ENCODE measurements at places on chromosomes 7 and 10. TPM values are rescaled to one million over a fixed set of nuclear protein-coding genes. Genes with fewer than 3 reads are reported as not detected.
A peak's percentile ranks its signal among the peaks of the same experiment; 100 is the strongest.

- no peak overlapping the region for H3K27ac ChIP-seq
- H3K36me3 ChIP-seq: peaks cover 6% of the 10 kb centered on the region
- DNase-seq: no peak
- no peak overlapping the region for H3K4me3 ChIP-seq
- H3K27me3 ChIP-seq: no peaks in the 10 kb centered on the region
Measured at GRCh38 chr7:2279896-2280295, 34.3 kb downstream of the SNX8 start.

GRCh38 chr10:63585041-63585440 lies 63.8 kb downstream of the REEP3 start:
- H3K4me1 ChIP-seq: peaks cover 47% of the 10 kb centered on the region
- H3K27me3 ChIP-seq: no peaks in the 10 kb centered on the region
- DNase-seq: no peak
- peaks cover 2% of the 10 kb centered on the region for H3K36me3 ChIP-seq
- no peak overlapping the region for H3K4me3 ChIP-seq
- peak overlapping the region; percentile 1 for H3K27ac ChIP-seq

DNA sequence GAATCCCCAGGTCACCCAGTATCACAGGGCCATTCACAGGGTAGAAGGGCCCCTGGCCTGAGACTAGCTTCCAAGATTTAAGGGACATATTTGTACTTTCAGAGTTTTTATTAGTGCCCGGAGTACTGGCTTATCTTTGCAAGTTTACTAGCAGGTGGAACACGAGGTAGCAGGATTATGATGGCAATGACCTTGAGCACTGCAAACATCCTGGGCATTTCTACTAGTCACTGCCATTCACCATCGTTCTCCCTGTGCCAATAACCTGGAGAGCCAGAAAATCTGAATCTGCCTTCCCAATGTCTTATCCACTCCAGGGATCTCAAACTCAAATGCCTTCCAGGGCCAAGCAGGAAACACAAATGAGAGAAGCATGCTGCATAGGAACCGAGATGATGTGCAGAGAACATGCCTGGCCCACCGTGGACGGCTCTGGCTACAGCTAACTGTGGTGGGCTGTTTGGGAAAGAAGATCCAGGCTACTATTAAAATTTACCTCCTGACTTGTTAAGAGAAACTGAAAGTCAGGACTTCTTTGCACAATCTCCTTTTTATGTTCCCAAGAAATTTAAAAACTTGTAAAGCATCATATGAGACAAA lies 16.7 kb downstream of the FAM53B start:
- H3K4me3 ChIP-seq: no peak overlapping the region
- H3K4me1 ChIP-seq: peaks cover 28% of the 10 kb centered on the region
- DNase-seq: no peak

GRCh38 chr7:69683002-69683401 lies 84.7 kb downstream of the AUTS2 start:
- no peak overlapping the region for H3K27ac ChIP-seq
- no peaks in the 10 kb centered on the region for H3K36me3 ChIP-seq
- peaks cover 11% of the 10 kb centered on the region for H3K4me1 ChIP-seq
- no peaks in the 10 kb centered on the region for H3K27me3 ChIP-seq

DNA sequence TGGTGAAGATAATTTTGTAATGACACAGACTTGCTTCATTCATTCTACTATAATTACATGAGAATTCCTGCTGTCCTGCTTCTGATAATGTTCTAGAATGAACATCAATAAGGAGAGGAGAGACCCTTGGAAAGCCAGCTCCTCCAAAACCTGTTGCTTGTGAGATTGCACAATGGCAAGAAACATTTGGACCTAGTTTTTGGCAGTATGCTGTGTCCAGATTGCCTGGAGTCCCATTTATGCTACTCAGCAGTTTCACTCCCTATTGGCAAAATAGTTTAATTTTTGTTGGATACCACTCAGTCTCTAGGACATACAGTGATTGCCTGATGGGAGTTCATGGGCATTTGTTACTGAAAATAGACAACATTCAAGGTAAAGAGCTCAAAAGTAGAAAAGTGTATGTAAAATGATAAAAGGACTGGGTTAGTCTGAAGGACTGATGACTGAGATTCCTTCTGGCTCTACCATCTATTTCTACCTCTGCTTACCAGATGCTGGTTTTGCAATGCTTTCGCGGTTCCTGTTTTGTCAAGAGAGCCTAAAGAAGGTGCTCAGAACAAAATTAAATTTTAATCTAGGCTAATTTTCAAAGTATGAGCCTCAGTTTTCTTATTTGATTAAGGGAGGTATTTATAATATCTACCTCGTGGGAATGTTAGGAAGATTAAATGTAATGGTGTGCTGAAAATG lies 8.0 kb upstream of the ACTR3B start:
- peaks cover 4% of the 10 kb centered on the region for H3K27me3 ChIP-seq
- no peaks in the 10 kb centered on the region for H3K4me1 ChIP-seq
- no peak for DNase-seq
- H3K36me3 ChIP-seq: no peaks in the 10 kb centered on the region

- DNase-seq: no peak
- no peaks in the 10 kb centered on the region for H3K27me3 ChIP-seq
- H3K4me1 ChIP-seq: peaks cover 42% of the 10 kb centered on the region
- peak overlapping the region; percentile 10 for H3K4me3 ChIP-seq
- no peaks in the 10 kb centered on the region for H3K36me3 ChIP-seq
Measured at GRCh38 chr10:63699785-63700613, 178.8 kb downstream of the REEP3 start.

DNA sequence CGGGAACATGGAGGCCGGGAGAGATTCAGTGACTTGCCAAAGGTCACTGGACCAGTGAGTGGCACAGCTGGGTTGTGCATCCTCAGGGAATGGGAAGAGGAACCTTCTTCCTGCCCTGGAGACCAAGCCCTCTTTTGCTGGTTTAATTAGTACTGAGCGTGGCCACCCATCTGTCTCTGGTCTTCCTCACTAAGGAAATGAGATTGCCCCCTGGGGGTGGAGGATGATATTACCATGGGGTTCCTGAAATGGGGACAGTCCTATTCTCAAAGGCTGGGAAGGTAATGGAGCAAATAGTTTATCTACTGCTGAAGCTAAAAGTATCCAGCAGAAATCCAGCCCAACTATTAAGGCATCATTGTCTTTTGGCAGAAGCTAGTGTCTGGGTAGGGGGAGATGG lies 98.6 kb upstream of the FGFR2 start:
- no peak overlapping the region for H3K27ac ChIP-seq
- peaks cover 2% of the 10 kb centered on the region for H3K36me3 ChIP-seq
- no peak overlapping the region for H3K4me3 ChIP-seq
- H3K4me1 ChIP-seq: peaks cover under 1% of the 10 kb centered on the region
- peaks cover 2% of the 10 kb centered on the region for H3K27me3 ChIP-seq

- H3K36me3 ChIP-seq: no peaks in the 10 kb centered on the region
- no peak for DNase-seq
- no peak overlapping the region for H3K4me3 ChIP-seq
- H3K27me3 ChIP-seq: no peaks in the 10 kb centered on the region
Measured at GRCh38 chr7:11191081-11191480, 217.4 kb downstream of the PHF14 start.

DNA sequence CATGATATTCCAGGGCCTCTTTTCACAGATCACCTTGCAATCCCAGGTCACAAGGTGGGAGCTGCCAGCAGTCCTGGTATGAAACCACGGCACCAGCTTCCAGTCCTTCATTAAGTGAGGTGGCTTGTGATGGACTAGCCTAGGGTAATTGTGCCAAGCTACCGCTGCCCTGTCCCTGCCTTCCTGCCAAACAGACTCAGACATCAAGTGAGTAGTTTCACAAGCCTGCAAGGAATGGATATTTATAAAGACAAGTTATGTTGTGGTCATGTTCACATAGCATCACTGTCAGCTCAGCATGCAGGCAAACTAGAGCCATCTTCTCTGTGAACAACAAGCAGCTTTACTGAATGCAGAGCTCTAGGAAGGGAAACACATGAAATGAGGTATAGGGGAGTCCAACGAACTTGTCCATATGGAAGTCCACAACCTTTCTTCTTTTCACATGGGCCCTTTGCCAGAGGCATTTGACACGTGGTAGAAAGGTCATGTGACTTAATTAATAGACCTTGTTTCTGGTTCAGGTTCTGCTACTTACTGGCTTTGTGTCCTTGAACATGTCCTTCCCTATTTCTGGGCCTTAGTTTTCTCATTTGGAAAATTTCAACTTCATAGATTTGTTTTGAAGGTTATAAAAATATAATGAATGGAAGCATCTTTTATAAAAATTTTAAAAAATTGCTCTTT lies 1061.2 kb downstream of the KCNMA1 start:
- no peak for DNase-seq
- H3K27ac ChIP-seq: no peak overlapping the region
- peaks cover 9% of the 10 kb centered on the region for H3K36me3 ChIP-seq

- H3K27me3 ChIP-seq: no peaks in the 10 kb centered on the region
- H3K36me3 ChIP-seq: no peaks in the 10 kb centered on the region
- H3K27ac ChIP-seq: no peak overlapping the region
- H3K4me3 ChIP-seq: no peak overlapping the region
- peaks cover 16% of the 10 kb centered on the region for H3K4me1 ChIP-seq
Measured at GRCh38 chr7:78852951-78853350, 600.5 kb downstream of the MAGI2 start.

GRCh38 chr10:77386838-77387237 lies 250.8 kb downstream of the KCNMA1 start:
- peak overlapping the region; percentile 92 for H3K27ac ChIP-seq
- no peaks in the 10 kb centered on the region for H3K27me3 ChIP-seq
- no peak for DNase-seq
- peak overlapping the region; percentile 29 for H3K4me3 ChIP-seq

GRCh38 chr7:103851357-103851756 lies 138.1 kb downstream of the RELN start:
- no peaks in the 10 kb centered on the region for H3K36me3 ChIP-seq
- no peaks in the 10 kb centered on the region for H3K4me1 ChIP-seq
- H3K27me3 ChIP-seq: peaks cover 8% of the 10 kb centered on the region
- no peak for DNase-seq
- H3K4me3 ChIP-seq: no peak overlapping the region

GRCh38 chr7:36180121-36180520 lies 27.1 kb downstream of the EEPD1 start:
- DNase-seq: no peak
- H3K4me1 ChIP-seq: peaks cover 5% of the 10 kb centered on the region
- H3K27me3 ChIP-seq: no peaks in the 10 kb centered on the region
- H3K4me3 ChIP-seq: no peak overlapping the region
- no peak overlapping the region for H3K27ac ChIP-seq

DNA sequence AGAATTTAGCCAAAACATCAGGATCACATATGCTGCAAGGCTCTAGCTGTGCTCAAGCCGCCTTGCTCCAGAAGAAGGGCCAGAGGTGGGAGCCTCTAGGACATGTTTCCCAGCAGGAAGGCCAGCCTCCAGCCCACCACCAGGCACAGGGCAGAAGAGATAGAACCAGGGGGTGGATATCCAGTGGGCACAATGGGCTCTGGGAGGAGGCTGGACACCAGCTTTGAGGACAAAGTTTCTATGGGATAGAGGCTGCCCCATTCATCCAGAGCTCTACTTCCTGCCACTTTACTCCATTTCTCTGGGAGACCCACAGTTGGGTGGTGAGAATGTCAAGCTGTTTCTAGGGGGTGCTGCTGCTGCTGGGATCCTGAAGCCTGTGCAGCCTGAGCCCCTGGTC lies 77.1 kb downstream of the ARHGAP22 start:
- DNase-seq: no peak
- no peak overlapping the region for H3K4me3 ChIP-seq
- no peaks in the 10 kb centered on the region for H3K27me3 ChIP-seq
- no peaks in the 10 kb centered on the region for H3K36me3 ChIP-seq
- H3K4me1 ChIP-seq: peaks cover 30% of the 10 kb centered on the region

DNA sequence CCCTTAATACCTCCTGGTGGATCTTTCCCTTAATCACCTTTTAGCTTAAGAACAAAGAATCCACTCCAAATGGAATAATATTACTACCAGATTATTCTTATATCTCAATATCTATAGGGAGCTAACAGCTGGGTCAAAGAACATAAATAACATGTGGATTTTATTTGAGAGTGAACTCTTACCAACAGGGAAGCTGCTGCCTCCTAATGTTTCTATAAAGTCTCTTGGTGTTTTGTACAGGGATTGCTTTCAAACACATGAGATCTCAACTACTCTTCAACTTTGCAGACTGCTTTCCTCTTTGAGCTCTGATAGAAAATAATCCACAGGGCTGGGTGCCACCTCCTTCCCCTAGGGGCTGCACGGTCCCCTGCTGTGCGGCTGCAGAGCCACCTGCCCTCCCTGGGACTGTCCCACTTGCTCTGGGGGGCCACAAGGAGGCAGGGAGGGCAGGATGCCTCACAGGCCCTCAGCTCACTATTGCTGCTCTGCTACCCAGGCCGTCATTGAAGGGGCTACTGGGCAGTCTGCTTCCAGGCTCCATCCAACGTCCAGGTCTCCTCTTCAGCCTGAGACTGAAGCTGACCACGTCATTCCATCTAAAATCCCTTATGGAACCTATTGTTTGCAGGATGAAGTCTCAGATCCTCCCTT lies 191.2 kb downstream of the CXCL12 start:
- peaks cover 6% of the 10 kb centered on the region for H3K27me3 ChIP-seq
- no peak overlapping the region for H3K27ac ChIP-seq
- no peaks in the 10 kb centered on the region for H3K36me3 ChIP-seq
- DNase-seq: no peak
- no peak overlapping the region for H3K4me3 ChIP-seq

DNA sequence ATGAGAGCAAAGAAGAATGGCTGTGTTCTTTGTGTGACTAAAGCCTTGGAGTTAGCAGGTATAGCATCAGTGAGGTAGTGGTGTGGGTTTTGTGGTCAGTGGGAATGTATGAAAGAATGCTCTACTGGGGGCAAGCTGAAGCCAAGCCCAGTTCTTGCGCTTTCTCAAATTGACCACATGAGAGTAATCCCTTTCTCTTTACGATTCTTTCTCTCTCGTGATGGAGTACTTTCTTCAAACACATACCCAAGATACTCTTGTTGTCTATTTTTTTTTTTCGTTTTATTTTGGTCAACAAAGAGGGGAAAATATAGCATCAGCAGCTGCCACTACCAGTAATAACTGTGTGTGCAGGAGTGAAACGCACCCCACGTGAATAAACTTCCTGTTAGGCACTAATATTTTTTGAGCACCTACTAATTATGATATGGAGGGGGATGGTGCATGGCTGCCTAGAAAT lies 8.4 kb upstream of the PANK1 start:
- H3K27ac ChIP-seq: no peak overlapping the region
- peaks cover 5% of the 10 kb centered on the region for H3K4me1 ChIP-seq
- DNase-seq: no peak

GRCh38 chr7:134527979-134528371 lies 608 bp downstream of the AKR1B10 start:
- DNase-seq: no peak
- peak overlapping the region; percentile 36 for H3K27ac ChIP-seq
- peaks cover 15% of the 10 kb centered on the region for H3K4me1 ChIP-seq

GRCh38 chr7:17985473-17986239 lies 42.0 kb downstream of the PRPS1L1 start:
- H3K36me3 ChIP-seq: no peaks in the 10 kb centered on the region
- no peaks in the 10 kb centered on the region for H3K27me3 ChIP-seq
- no peak for DNase-seq
- no peak overlapping the region for H3K27ac ChIP-seq
- H3K4me1 ChIP-seq: peaks cover 9% of the 10 kb centered on the region

CCDC71L gene
- 23.1 TPM for total RNA-seq

EBLN1 gene
- not detected for total RNA-seq

OR2A5 gene
- total RNA-seq: not detected

CYP2E1 gene
- 6.3 TPM for total RNA-seq

PKD2L1 gene
- total RNA-seq: not detected

VTI1A gene
- total RNA-seq: 31.1 TPM

ASB13 gene
- 14.9 TPM for total RNA-seq

AGR2 gene
- not detected for total RNA-seq

TLX1 gene
- not detected for total RNA-seq

All from chondrocyte (in vitro differentiated cells).